ENCODE measurements at places on chromosomes 6 and 20.

DNA sequence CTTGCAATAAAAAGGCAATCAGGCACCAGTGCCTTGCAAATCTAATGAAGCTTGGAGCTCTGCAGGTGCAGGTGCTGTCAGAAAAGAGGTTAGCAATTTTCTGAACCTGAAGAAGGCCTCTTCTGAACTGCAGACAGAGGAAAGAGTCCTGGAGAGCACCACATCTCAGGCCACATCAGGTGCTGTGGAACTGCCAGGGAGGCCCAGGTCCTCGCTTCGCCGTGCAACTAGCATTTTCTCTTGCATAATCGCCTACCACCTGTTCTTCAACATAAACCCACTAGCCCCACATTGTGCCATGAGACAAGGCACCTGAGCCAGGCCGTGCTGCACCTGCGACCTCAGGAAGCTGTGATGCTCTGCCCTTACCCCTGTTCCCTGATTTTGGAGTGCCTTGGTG, 187.6 kb downstream of the DTNBP1 start:
- DNase-seq, result no peak

GRCh38 chr6:134172706-134173365, 120.4 kb upstream of the SLC2A12 start:
- no peak for DNase-seq

GRCh38 chr6:17096096-17096495, 5.8 kb upstream of the STMND1 start:
- DNase-seq, result no peak

DNA sequence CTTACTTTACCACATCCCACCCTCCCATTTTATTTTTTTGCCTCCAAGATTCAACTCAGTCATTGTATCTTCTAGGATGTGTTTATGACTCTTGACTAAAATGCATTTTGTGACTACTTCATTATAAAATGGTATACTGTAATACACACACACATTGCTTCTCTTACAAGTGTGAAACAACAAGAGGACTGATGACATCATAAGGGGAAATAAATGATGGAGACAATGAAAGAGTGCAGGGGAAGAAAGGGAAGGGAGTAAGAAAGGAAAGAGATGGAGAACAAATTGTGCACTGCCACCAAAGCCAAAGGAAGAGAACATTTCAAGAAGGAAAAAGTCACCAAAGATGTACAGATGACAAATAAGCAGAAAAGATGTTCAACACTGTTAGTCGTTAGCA, 102.6 kb downstream of the CD164 start:
- no peak for DNase-seq

DNA sequence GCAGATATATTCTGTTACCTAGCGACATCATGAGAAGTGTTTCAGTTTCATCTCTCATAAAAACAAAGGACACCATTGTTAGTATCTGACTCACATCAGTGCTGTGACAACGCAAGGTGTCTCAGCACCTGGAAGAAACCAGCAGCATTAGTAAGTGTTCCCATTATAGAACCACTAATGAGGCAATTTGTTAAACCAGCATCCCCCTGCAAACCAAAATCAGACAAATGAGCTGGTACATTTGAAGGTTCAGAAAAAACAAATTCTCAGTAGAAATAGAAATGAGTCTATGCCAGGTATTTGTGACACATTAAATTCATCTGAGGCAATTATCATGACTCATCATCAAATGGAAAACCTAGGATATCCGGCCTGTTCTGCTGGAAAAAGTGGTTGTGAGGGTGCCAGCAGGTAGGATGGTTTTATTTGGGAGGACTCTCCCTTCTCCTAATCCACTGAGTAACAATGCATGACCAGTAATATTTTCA, 151.7 kb downstream of the TMEM200A start:
- DNase-seq, result no peak

DNA sequence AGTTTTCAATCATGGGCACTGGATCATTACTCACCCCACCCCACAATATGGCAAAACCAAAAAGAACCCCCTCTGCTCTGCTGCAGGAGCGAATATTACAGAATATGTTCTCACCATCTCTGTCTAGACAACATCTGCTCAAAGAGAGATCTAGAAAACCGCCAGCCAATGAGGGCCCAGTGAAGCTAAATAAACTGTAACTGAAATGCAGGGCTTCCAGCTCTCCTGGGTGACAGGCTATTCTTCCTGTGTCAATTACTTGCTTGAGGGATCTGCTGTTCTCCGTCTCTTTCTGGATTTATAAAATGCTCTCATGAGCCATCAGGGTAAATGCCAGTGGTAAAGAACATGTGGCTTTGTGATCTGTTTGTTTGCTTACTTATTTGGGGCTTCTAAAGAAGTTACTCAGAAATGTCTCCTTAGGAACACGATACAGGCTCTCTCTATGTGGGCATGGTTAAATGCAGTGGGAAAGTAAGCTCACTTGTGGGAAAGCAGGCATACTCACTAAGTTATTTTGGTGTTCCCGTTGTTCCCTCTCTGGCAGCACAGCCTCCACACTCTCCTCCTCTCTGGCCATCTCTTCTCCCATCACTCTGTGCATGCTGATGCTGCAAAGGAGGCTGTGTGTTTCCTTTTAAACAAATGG, 44.8 kb downstream of the TTI1 start:
- DNase-seq, result no peak

Measured in H1 (cell line).